ENCODE measurements at places on chromosomes 2 and 18.

GRCh38 chr18:27621236-27621890 lies 436.3 kb upstream of the CHST9 start:
- no peak for DNase-seq

DNA sequence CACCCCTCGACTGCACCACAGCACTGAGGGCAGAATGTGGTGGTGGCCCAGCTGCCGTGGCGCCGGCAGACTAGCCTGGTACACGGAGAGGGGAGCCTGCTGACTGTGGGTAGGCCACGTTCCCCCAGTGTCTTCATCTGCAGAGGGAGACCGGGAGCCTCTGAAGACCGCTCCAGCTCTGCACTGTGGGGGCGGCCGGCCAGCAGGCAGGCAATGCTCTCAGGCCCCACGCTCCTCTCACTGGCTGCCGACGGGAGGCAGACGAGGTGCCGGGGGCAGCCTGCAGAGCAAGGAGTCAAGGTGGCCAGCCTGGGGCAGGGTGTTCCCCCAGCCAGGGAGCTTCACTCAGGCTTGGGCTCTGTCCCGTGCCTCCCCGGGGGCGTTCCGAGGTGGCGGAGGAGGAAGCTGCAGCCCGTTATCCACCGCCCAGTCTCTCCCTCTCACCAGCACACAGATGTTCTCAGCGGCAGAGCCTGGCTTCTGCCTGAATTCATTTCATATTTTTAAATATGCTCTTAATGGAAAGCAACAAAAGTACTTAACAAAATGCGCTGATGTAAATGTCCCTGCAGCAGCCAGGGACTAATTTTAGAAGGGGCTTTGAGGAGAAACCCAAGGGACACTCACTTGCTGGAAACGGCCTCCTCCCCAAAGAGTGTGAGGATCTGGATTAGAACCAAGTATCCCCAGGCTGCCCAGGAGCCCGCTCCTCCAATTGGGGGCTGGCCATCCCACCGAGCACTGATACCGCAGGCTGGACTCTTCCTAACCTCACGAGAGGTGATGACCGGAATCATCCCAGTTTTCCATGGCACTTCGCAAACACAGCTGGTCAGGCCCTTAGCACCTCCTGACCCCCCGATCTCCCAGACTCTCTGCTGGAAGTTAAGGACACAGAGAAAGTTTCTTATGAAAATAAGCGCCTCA lies 87.8 kb downstream of the HDAC4 start:
- no peak for DNase-seq

- no peak for DNase-seq
These were observed 164.0 kb downstream of the HDAC4 start for GRCh38 chr2:239236808-239237205.

- DNase-seq: peak; percentile 39
These were observed at the start of gene CTNNA2 for GRCh38 chr2:79512442-79513401. Gene CTNNA2, plus strand, starts transcription at chr2:79513051.

DNA sequence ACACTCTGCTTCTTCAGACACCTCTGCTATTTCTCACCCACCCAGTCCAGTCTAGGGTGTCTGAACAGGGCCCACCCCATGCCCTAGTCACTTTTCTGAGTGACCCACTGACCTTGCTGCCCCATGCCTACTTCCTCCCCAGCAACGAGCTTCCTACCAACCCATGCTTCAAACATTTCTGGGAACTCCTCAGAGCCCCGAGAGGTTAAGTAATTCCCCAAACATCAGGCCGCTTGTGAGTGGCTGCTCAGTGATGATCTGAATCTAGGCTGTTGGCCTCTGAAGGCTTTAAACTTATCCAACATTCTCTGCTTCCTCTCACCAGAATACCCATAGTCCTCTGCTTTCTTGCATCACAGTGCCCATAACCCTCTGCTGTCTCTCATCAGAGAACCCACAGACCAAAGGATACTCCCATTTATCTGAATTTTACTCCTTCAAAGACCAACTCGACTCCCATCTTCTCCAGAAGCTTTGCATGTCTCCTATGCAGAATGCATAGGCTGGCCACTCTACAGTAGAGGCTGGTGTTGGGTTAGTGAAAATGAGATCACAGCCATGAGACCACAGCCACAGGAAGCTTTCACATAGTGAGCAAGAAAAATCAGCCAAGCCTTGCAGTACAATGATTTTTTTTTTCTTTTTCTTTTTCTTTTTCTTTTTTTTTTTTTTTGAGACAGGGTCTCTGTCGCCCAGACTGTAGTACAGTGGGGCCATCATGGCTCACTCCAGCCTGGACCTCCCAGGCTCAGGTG lies 309.5 kb upstream of the LYPD1 start:
- peak; percentile 6 for DNase-seq

- no peak for DNase-seq
These were observed 78.5 kb downstream of the MAIP1 start for GRCh38 chr2:200033929-200034328.

GRCh38 chr2:45833968-45834344 lies 182.5 kb downstream of the PRKCE start:
- peak; percentile 52 for DNase-seq

GRCh38 chr2:155308367-155309009 lies 610.0 kb downstream of the KCNJ3 start:
- DNase-seq: no peak

GRCh38 chr2:187050409-187050998 lies 201.5 kb upstream of the ZSWIM2 start:
- DNase-seq: no peak

- DNase-seq: no peak
These were observed 161.9 kb upstream of the DAPL1 start for GRCh38 chr2:158633261-158633660.

GRCh38 chr2:12603781-12604295 lies 112.9 kb upstream of the TRIB2 start:
- DNase-seq: no peak

DNA sequence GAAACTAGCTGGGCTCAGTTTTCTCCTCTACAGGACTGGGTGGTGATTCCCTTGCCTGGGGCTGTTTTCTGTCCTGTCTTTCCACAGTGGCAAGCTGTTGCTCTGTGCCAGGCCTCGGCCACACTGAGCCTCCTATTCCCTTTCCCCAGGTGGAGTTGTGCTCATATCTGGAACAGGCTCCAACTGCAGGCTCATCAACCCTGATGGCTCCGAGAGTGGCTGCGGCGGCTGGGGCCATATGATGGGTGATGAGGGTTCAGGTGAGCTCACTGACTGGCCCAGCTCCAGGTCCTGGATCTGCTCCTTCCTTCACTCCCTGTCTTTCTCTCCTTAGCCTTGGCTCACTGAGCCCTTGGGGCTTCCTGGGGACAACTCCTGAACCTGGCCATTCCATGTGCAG lies 4.0 kb downstream of the NAGK start:
- DNase-seq: no peak

GRCh38 chr2:240213476-240214421 lies 73.3 kb upstream of the OTOS start:
- no peak for DNase-seq

- no peak for DNase-seq
These were observed 373.6 kb upstream of the TRIB2 start for GRCh38 chr2:12343141-12343540.

GRCh38 chr2:135903650-135904049 lies 27.4 kb upstream of the MCM6 start:
- no peak for DNase-seq

DNA sequence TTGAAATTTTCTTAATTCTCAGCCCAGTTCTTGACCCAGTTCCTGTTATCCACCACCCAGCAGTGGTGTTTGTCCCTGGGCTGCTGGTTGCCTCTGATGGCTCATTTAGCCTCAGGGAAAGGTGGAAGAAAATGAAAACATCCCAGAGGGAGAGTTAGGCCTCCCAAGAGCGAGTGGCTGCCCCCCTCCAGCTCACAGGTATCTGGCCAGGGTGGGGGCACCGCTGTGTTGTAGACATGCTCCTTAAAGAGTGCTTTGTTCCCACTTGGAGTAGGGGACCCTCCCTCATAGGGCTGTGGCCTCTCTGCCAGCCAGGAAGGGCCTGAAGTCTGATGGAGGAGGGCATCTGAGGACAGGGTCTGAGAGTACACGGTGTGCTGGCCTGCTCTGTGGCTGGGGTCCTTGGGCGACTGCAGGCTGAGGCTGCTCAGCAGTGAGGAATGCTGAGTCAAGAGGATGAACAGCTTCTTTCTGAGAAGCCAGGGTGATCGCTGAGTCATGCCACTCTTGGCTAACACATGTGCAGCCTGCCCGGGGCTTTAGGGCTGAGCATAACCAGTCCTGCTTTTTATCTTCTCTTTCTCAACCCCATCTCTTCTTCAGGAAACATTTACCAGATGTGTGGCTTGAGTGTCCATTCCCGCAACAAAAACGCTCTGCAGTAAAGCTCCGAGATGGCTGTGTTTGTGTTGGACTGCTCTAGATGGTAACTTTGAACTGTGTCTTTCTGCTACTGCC lies 72.3 kb downstream of the IL1R2 start:
- no peak for DNase-seq

- no peak for DNase-seq
These were observed 25.1 kb upstream of the TMEM214 start for GRCh38 chr2:27007416-27008374.

Measured in GM06990 (cell line).